Activated B cell treated with CpG ODN at 0.5 μM for 24 hours (primary cell): ENCODE measurements at places on chromosomes 3 and 15. TPM values are rescaled to one million over a fixed set of nuclear protein-coding genes. Genes with fewer than 3 reads are reported as not detected.

SMAD6 gene
- 0.04 and 0.05 TPM in 2 replicates for total RNA-seq

SST gene
- total RNA-seq = not detected in 2 replicates

GOLGA6D gene
- total RNA-seq = not detected in 2 replicates

ITIH1 gene
- total RNA-seq = 0.42 and 0.80 TPM in 2 replicates

ZNF860 gene
- 16.6 and 19.1 TPM in 2 replicates for total RNA-seq

BFSP2 gene
- 0.34 and 1.3 TPM in 2 replicates for total RNA-seq

RFC4 gene
- 28.8 and 29.9 TPM in 2 replicates for total RNA-seq

FBXW12 gene
- not detected in 2 replicates for total RNA-seq

RAMAC gene
- total RNA-seq = 23.4 and 24.7 TPM in 2 replicates

ARNT2 gene
- not detected in 2 replicates for total RNA-seq

TM4SF18 gene
- total RNA-seq = not detected in 2 replicates
